CD4-positive, alpha-beta T cell treated with Interleukin-4 for 1 hour (primary cell): ENCODE measurements at places on chromosomes 3 and 15.

- peak; percentile 42 for DNase-seq
Measured at GRCh38 chr15:101276501-101277037, 716 bp downstream of the SELENOS start.

DNA sequence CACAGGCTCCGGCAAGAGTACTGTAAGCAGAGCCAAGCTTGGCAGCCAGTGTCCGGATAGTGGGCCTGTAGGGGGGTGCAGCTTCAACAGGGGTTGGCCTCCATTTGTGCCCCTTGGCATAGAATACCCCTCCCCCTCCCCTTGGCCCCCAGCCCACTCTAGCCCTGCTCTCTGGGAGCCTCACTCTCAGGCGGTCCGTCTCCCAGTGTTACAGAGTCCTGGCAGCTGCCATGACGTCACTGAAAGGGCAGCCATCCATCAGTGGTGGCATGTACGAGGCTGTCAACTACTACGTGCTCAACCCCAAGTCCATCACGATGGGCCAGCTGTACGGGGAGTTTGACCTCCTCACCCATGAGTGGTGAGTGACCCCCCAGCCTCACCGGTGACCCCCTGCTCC is 50.4 kb downstream of the DNAH1 start:
- no peak for DNase-seq

DNA sequence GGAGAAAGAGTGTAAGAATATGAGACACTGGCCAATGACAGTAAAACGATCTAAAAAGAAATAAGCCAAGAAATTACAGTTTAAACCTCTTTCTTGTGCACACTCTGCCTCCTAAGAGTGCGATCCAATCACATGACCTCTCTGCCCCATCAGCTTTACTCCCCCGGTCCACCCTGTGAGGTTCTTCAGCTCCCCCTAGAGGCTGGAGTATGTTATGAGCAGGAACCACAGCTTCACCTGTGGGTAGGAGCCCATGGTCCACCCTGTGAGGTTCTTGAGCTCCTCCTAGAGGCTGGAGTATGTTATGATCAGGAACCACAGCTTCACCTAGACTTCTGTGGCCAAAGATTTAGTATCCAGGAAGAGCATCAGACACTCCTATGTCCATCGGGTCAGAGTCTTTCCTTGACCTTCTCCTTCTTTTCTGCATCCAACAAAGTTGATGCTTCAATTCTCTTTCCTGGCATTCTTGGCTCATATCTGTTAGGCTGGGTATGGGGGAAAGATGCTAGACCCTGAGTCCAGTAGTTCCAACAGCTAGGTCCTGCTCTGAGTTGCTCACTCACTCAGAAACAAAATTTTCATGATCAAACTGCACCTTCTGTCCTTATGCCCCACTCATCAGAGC is 164.0 kb downstream of the MINAR1 start:
- peak; percentile 43 for DNase-seq

GRCh38 chr3:48268936-48269561 is 28.1 kb downstream of the ZNF589 start:
- DNase-seq: no peak
